ENCODE measurements at places on chromosomes 4 and X.

GRCh38 chrX:40570346-40571093 lies 10.2 kb upstream of the ATP6AP2 start:
- no peak for DNase-seq

GRCh38 chrX:37370499-37371141 lies 21.5 kb downstream of the PRRG1 start:
- no peak for DNase-seq

GRCh38 chr4:121535351-121535750 lies 154.5 kb upstream of the QRFPR start:
- DNase-seq, result no peak

- no peak for DNase-seq
Observed at GRCh38 chr4:99720206-99720605, 62.6 kb upstream of the C4orf54 start.

DNA sequence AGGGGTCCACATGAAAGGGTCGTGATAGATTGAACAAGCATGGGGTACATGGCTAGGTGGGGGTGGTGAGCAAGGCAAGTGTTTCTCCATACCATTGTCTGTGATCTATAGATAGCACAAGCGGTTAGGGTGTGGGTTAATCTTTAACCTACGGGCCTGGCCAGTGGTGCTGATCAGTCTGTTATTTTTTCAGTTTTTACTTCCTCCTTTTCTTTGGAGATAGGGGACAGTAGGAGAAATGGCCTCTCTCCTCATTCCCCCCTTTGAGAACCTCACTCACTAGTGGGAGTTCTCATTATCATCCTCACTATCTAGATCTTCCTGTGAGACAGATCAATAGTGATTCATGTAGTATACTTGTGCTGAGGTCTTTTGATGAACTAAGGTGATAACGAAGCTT lies 16.2 kb upstream of the GPKOW start:
- DNase-seq, result no peak

- DNase-seq, result no peak
Observed at GRCh38 chr4:122826079-122826527, 528 bp upstream of the FGF2 start.

- DNase-seq, result no peak
Observed at GRCh38 chr4:88467392-88467791, 10.5 kb downstream of the HERC5 start.

- DNase-seq, result no peak
Observed at GRCh38 chr4:5759236-5760075, 48.5 kb downstream of the EVC start.

DNA sequence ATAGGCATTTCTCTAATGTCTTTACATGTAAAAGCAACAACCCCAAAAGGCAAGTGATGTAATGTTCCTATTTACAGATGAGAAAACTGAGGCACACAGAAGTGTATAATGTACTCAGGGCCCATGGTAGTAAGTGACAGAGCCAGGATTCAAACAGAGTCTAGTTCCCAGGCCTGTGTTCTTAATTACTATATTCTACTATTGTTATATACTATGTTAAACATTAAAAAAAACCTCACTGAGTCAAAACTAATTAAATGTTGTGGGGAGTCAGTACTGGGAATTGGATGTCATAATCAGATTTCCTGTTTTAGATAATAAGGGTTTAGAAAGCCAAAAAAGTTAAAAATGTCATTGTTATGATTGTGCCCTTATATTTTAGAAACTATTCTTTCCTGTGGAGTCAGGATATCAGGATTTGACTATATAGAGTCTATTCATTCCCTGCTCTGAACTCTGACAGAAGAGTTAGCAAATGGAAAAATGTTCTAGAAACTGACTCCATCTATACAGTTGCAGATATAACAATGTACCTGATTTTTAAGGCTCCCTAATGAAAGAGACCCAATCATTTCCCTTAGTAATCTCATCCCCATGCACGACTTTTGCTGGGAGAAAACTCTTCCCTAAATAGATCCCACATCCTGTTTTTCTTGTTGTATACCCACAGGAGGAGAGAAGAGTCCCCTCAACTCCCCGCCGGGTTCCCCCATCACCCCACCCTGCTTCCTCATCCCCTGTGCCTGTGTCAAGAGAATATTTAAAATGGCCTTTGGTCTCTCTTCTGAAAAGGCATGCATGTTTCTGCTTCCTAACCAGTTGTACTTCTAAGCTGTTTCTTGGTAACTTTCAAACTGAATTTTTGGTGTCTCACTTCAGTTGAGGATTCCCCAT lies 69.7 kb downstream of the REELD1 start:
- DNase-seq, result no peak

- no peak for DNase-seq
Observed at GRCh38 chrX:150313514-150313913, 49.6 kb upstream of the MAMLD1 start.

- DNase-seq, result no peak
Observed at GRCh38 chrX:3697220-3697684, 16.2 kb downstream of the PRKX start.

- DNase-seq, result no peak
Observed at GRCh38 chr4:153904011-153904410, 115.1 kb upstream of the SFRP2 start.

GRCh38 chr4:54781756-54782155 lies 124.0 kb downstream of the KIT start:
- DNase-seq, result no peak

- no peak for DNase-seq
Observed at GRCh38 chrX:49111791-49112190, 11.7 kb downstream of the GPKOW start.

- no peak for DNase-seq
Observed at GRCh38 chrX:120823556-120823955, 52.1 kb downstream of the CT47B1 start.

DNA sequence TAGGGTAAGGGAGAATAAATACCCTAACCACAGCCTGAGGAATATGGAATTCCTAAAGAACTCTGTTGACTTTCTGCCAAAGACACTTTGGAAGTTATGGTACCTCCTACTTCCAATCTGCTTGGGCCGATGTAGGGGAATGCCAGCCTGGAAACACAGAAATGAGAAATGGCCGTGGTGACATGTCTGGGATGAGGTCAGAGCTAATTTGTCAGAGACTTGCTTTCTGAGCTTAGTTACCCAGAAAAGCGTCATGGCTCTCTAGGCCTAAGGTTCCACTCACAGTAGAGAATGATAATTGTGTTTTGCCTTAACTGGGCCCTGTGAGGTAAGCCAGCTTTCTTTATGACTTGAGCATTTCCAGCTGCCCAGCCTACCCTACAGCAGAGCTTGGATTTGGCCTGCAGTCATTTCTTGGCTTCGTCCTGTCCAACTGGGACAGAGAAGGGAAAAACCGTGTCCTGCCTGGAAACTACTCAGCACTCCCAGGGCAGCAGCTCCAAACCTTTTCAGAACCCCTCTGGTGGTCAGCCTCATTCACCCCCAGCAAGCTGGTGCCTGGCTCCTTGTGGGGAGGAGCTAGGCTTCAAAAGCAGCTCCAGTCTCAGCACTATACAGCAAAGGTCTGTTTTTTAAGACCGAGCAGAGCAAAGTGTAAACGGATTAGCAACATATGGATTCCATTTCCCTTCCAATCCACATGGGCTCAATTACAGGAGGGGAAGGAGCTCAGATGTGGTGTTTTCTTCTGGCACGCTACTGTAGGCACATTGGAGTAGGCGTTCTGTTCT lies 92.3 kb downstream of the RLIM start:
- DNase-seq, result no peak

GRCh38 chrX:21885568-21885967 lies 29.8 kb downstream of the YY2 start:
- no peak for DNase-seq

DNA sequence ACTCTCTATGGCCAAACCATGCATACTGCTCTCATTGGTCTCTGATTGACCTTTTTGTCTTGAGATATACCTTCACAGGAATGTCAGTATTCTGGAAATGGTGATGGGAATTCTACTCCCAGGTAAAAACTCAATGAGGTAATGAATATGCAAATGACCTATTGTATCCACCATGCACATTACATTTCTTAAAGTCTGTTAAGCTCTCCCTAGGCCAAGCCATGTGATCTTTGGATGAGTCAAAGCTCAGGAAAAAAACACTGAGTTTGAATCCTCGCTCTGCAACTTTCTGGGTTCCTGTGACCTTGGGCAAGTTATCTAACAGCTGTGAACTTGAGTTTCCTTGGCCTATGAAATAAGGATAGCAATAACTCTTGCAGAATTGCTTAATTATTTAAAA lies 175.4 kb downstream of the PPP1R2C start:
- no peak for DNase-seq

- no peak for DNase-seq
Observed at GRCh38 chr4:102405821-102406401, 60.6 kb upstream of the SLC39A8 start.

DNA sequence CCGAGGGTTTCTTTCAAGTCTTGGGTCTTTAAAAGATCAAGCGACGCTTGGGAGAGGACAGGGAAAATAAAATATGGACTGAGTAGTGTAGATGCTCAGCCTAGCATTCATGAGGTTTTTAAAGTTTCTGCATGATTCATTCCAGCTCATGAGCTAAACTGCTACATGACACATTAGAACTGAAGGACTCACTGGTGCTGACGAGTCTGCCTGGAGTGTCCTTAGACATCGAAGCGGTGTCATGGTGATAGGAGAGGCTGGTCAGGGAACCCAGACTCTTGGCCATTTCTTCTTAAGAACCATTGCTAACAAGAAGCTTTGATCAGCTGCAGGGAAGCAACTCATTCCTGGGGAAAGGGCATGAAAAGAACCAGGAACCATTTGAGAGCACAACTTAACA lies 158.6 kb downstream of the TRIML1 start:
- DNase-seq, result no peak

GRCh38 chr4:42519803-42520417 lies 122.6 kb downstream of the SHISA3 start:
- DNase-seq, result peak; percentile 10

GRCh38 chrX:38864165-38864564 lies 62.9 kb downstream of the MID1IP1 start:
- no peak for DNase-seq

DNA sequence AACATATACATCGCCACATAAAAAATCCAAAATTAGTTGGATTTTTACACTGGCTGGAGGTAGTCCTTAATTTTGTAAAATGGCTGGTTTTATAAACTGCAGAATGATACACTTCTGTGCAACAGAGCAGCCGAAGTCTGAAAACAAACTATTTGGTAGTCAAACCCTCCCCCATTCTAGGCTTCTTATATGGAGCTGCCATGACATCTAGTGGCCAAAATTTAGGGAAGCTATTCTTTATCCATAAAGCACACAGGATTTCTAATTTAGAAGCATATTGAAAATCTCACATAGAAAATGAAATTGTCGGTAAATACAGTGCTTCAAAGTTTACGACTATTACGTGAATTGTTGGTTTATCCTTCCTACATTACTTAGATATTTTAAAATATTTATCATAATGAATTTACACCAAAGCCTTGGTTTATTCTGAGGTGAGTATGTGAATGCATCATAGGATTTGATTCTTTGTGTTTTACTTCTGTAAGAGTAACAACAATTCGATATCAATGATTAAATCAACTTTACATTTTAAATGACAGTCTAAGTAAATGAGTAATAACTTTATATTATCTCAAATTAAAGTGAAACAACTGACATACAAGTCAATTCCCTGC lies 113.4 kb upstream of the FAM241A start:
- DNase-seq, result no peak

DNA sequence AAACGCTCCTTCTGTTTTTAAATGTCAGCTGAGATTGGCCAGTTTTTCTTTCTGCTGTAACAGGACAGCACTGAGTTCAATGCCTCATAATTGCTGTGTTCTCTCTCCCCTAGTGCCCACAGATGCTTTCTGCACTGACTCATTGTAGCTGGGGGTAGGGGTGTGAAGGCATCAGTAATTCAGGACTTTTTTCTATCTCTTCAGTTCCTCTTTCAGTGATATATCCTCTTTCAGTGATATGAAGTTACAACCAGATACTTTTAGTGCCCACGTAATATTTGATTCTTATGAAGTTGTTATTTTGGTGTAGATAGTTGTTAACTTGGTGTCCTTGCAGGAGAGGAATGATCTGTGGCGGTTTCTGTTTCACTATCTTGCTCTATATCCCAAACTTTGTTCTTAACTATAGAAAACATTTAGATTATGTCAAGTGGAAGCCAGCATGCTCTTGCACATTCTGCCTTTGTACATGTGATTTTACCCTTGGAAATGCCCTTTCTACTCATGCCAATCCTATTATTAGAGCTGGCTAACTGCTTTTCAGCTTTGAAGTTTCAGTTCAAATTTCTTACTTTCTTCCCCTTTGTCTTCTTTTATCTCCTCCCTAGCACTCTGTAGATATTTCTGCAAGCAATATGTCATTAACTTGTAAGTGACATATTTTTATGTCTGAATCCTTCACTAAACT lies 1258.4 kb downstream of the FAM133A start:
- no peak for DNase-seq

DNA sequence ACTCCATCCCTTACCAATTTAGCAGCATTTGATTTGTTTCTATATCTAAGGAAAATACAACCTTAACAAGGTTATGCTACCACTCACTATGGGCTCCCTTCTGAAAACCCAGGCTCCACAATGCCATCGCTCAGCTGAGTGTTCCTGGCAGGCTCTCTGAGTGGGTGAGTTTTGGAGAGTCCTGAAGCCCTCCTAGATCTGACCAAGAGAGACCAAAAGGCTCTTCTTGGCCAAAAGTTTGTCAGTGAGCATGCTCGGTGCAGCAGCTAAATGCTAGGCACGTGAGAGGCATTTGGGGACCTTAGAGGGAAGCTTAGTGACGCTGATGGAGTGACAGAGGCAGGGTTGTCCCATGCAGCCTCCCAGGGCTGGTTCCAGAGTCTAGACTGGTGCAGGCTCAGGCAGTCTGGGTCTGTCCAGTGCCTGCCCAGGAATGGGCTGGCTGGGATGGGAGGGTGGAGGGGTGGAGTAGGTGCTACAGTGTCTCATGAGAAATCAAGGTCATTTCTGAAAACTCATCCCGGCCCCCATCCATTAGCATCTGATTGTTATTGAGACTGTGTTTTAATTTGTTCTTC lies 346.8 kb downstream of the NR3C2 start:
- no peak for DNase-seq

DNA sequence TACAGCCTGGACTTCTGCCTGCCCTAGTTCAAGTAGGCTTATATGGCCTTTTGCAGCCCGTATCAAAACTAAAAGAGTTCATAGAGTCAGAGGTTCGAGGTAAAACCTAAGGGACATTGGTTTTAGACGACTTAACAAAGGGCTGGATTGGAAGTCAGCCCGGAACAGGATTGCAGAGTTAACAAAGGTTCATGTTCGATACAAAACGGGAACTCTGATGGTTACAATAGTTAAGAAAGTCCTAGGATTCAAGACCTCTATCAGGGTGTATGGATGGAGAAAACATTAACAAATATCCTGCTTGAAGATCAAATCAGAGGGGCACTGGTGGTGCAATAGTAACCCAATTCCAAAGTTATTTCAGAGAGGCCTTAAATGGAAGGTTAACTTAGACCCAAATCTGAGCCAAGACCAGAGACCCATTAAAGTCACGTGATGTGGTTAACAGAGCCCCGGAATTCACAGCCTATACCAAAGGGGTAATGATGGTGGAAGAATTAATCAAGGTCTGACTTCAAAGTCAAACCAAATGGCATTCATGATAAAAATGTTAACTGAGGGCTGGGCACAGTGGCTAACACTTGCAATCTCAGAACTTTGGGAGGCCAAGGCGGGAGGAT lies 656 bp upstream of the ZNF630 start:
- no peak for DNase-seq
